SK-N-SH (cell line): ENCODE measurements at places on chromosomes 2 and 18. TPM values are rescaled to one million over a fixed set of nuclear protein-coding genes. Genes with fewer than 3 reads are reported as not detected.

The MYO3B gene
- not detected in 2 replicates for polyA plus RNA-seq

DNA sequence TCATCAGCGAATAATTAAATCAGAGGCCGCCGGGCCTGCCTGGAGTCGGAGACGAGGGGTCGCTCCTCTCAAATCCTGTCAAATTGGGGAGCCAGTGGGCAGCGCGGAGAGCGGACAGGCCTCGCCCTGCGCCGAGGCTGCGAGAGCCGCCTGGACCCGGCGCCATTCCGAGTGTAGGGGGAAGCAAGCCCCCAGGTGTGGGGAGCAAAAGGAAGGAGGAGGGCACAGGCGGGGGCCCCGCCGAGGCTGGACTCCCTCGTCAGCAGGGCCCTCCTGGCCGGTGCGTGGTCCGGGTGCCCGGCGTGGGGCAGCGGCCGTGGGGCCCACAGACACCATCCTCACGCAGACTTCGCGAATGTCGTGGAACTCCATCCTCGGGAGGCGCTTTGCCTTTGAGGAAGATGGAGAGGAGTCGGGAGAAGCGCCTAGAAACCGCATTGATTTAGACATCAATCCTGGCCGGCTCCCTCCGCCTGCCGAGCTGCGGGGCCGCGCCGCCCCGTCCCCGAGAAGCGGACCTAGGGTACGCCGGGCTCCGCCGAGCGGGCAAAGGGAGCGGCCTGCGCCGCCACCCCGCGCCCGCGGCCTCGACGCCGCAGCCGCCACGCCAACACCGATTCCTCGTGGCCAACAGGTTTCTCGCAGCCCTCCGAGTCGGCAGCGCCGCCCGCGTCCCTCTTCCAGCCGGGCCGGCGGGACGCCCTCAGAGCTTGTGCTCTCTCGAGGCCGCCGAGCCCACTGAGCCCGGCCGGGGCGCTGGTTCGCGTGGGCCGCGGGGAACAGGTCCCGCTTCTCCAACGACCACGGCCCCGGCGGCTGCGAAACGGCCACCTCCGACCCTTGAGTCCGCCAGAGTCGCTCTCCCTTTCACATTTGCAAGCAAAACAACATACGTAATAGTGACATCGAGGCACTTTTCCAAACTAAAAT is 6.7 kb upstream of the ONECUT2 start:
- no peaks in the 10 kb centered on the region for H3K36me3 ChIP-seq
- H3K27me3 ChIP-seq = peaks cover 19% of the 10 kb centered on the region; the same call in 1 of the 2 replicates
- H3K27ac ChIP-seq = no peak overlapping the region
- no peaks in the 10 kb centered on the region for H3K4me1 ChIP-seq

The SLC4A5 gene
- 0.25 and 1.1 TPM in 2 replicates for polyA plus RNA-seq

DNA sequence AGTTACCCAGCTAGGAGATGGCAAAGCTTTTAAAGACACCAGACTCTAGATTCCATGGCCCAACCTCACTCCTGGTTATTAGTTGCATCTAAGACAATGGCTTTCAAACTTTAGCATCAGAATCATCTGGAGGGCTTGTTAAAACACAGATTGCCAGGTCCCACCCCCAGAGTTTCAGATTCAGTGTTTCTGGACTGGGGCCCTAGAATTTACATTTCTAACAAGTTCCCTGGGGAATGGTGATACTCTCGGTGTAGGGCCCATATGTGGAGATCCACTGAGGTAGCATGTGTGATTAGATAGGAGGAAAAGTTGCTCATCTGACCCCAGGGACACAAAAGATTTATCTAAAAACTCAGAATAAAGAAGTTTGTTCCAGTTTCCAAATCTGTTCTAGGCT is 14.5 kb upstream of the TTR start:
- no peak overlapping the region for H3K4me3 ChIP-seq
- no peaks in the 10 kb centered on the region for H3K36me3 ChIP-seq
- no peaks in the 10 kb centered on the region for H3K27me3 ChIP-seq
- no peaks in the 10 kb centered on the region; the same call in 1 of the 2 replicates for H3K4me1 ChIP-seq
- H3K27ac ChIP-seq = no peak overlapping the region

- H3K27me3 ChIP-seq = no peaks in the 10 kb centered on the region
- no peak overlapping the region for H3K27ac ChIP-seq
- H3K4me3 ChIP-seq = no peak overlapping the region
Observed at GRCh38 chr18:2961821-2962220, 51.1 kb downstream of the LPIN2 start.

DNA sequence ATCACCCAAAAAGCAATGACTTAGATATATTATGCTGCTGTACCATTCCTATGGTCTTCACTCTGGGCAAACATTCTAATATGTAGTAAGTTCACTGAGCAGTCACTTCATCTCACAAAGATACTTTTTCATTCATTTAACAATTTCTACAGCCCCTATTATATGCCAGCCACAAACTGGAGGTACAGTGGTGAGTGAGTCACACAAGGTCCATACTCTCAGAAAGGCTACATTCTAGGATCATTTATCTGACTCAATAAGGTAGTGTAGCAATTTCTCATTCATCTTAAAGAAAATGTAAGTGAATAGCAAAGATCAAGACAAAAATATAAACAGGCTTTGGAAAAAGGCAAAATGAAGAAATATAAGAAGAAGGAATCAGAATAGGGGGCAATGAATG is 40.5 kb downstream of the NHEJ1 start:
- H3K4me3 ChIP-seq = no peak overlapping the region
- no peak for DNase-seq
- no peaks in the 10 kb centered on the region; the same call in 1 of the 2 replicates for H3K4me1 ChIP-seq
- no peak overlapping the region for H3K27ac ChIP-seq
- no peaks in the 10 kb centered on the region for H3K27me3 ChIP-seq
- H3K36me3 ChIP-seq = no peaks in the 10 kb centered on the region

- no peaks in the 10 kb centered on the region for H3K27me3 ChIP-seq
- DNase-seq = no peak
- H3K4me1 ChIP-seq = no peaks in the 10 kb centered on the region; the same call in none of the 2 replicates
- H3K36me3 ChIP-seq = no peaks in the 10 kb centered on the region
Observed at GRCh38 chr2:58572731-58573130, 331.6 kb upstream of the FANCL start.

The ANKRD30BL gene
- not detected in 2 replicates for polyA plus RNA-seq

- H3K4me1 ChIP-seq = no peaks in the 10 kb centered on the region
- H3K4me3 ChIP-seq = no peak overlapping the region
- no peak for DNase-seq
- H3K27me3 ChIP-seq = no peaks in the 10 kb centered on the region; the same call in 1 of the 2 replicates
- no peaks in the 10 kb centered on the region for H3K36me3 ChIP-seq
Observed at GRCh38 chr2:147294825-147295392, 549.9 kb upstream of the ACVR2A start.

GRCh38 chr2:220129391-220129790 is 502.0 kb downstream of the SLC4A3 start:
- H3K4me3 ChIP-seq = no peak overlapping the region
- H3K4me1 ChIP-seq = no peaks in the 10 kb centered on the region
- no peaks in the 10 kb centered on the region for H3K27me3 ChIP-seq

GRCh38 chr2:189022053-189022481 is 47.9 kb downstream of the COL3A1 start:
- no peaks in the 10 kb centered on the region for H3K27me3 ChIP-seq
- H3K4me1 ChIP-seq = peaks cover 22% of the 10 kb centered on the region
- H3K4me3 ChIP-seq = no peak overlapping the region
- no peaks in the 10 kb centered on the region for H3K36me3 ChIP-seq

DNA sequence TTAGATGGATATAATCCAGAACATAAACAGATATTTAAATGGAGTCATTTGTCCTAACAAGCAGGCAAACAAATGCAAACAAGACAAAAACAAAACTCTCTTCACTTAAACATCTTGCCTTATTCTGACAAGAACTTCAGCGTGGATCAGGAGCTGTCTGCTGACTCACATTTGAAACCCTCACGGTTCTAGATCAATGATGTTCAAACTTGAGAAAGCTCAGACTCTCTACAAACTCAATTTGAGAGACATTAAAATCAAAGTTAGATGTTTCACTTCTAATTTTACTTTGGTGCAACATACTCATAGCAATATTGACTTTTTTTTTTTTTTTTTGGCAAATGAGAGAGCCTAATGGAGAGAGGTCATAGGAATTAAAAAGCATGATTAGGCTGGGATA is 362.8 kb upstream of the SLC14A2 start:
- no peak overlapping the region for H3K27ac ChIP-seq
- no peak for DNase-seq
- no peaks in the 10 kb centered on the region for H3K36me3 ChIP-seq
- H3K4me3 ChIP-seq = no peak overlapping the region

- no peaks in the 10 kb centered on the region for H3K4me1 ChIP-seq
- no peak overlapping the region for H3K4me3 ChIP-seq
- no peak overlapping the region for H3K27ac ChIP-seq
- H3K36me3 ChIP-seq = no peaks in the 10 kb centered on the region
Observed at GRCh38 chr2:36322108-36322507, 33.5 kb upstream of the CRIM1 start.

DNA sequence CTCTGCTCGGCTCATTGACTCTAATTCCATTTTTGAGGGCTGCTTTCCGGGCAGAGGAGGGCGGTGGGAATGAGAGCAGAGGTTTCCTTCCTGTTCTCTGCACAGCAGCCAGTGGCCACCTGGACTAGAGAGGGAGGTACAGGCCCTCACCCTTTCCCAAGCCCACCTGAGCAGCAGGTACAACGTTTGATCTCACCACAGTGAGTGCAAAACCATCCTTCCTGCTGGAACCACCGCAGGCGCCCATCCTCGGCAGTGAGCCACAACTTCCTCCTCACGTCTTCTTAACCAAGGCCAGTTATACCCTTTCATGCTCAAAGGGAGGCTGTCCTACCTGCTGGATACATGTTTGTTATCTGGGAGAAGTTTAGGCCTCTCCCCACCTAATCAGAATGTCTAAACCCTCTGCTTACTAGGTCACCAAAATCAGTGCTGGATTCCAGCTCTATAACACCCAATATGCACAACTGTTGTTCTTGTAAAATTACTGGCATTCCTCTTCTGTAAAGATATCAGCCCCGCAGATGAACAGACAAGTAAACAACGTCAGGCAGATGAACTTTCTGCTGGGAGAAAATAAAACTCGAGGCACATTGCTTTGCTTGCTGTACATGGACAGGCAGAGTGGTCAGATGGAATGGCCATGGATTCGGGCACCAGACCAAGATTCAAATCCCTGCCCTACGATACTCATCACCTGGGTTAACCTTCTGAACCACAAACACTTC is 191.4 kb downstream of the SH3RF3 start:
- no peak overlapping the region for H3K4me3 ChIP-seq
- no peak for DNase-seq
- H3K27me3 ChIP-seq = no peaks in the 10 kb centered on the region
- peaks cover 9% of the 10 kb centered on the region; the same call in 1 of the 2 replicates for H3K4me1 ChIP-seq

The CD8B2 gene
- polyA plus RNA-seq = not detected in 2 replicates

The VIT gene
- polyA plus RNA-seq = not detected in 2 replicates
